ENCODE measurements at places on chromosomes 6 and 20. TPM values are rescaled to one million over a fixed set of nuclear protein-coding genes. Genes with fewer than 3 reads are reported as not detected.

The RIN2 gene
- 86.9 TPM for total RNA-seq

The LRRC73 gene
- total RNA-seq, result not detected

The NRSN2 gene
- total RNA-seq, result 21.6 TPM

The PDE7B gene
- total RNA-seq, result 6.9 TPM

The CCN6 gene
- not detected for total RNA-seq

The KCNB1 gene
- total RNA-seq, result 2.0 TPM

The OR2H2 gene
- not detected for total RNA-seq

The FITM2 gene
- total RNA-seq, result 7.4 TPM

The MBOAT1 gene
- total RNA-seq, result 9.6 TPM

The SGK2 gene
- total RNA-seq, result 5.4 TPM

The TRAPPC3L gene
- not detected for total RNA-seq

The AHI1 gene
- 28.7 TPM for total RNA-seq

The SPTLC3 gene
- 5.9 TPM for total RNA-seq

The CGAS gene
- total RNA-seq, result 8.3 TPM

The LPA gene
- total RNA-seq, result 0.49 TPM

The RIMS4 gene
- 6.4 TPM for total RNA-seq

The BTNL2 gene
- not detected for total RNA-seq

The SYCP2 gene
- 3.2 TPM for total RNA-seq

The COL21A1 gene
- 16.7 TPM for total RNA-seq

The PACRG gene
- total RNA-seq, result not detected

The C20orf202 gene
- total RNA-seq, result not detected

The PPIL6 gene
- 3.9 TPM for total RNA-seq

The AIF1 gene
- total RNA-seq, result 25.0 TPM

The ATP6V1G2 gene
- total RNA-seq, result 5.4 TPM

The MED20 gene
- 9.6 TPM for total RNA-seq
